ENCODE measurements at places on chromosomes 2 and 18.

GRCh38 chr2:239944694-239945551 is 80.2 kb downstream of the NDUFA10 start:
- peak; percentile 45 for DNase-seq

DNA sequence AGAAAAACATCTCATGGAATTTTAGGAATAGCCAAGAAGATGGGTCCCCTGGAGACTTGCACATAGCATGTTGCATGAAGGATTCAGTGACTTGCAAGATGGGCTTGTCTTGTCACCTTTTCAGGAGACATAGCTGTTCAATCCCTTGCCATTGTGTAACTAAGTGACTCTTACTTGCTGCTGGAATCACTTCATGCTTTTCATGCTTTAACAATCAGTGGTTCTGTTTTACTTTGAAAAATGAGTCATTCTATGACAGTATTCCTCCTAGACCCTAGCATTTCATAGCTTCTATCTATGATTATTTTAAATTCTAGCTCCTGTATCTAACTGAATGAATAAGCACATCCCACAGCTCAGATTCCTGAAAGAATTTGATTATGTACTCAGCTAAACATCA is 2.8 kb downstream of the KYNU start:
- no peak for DNase-seq

GRCh38 chr2:31221544-31221943 is 4.2 kb upstream of the CAPN14 start:
- DNase-seq = peak; percentile 47

- no peak for DNase-seq
Measured at GRCh38 chr2:236572482-236572881, 2.9 kb downstream of the ACKR3 start.

DNA sequence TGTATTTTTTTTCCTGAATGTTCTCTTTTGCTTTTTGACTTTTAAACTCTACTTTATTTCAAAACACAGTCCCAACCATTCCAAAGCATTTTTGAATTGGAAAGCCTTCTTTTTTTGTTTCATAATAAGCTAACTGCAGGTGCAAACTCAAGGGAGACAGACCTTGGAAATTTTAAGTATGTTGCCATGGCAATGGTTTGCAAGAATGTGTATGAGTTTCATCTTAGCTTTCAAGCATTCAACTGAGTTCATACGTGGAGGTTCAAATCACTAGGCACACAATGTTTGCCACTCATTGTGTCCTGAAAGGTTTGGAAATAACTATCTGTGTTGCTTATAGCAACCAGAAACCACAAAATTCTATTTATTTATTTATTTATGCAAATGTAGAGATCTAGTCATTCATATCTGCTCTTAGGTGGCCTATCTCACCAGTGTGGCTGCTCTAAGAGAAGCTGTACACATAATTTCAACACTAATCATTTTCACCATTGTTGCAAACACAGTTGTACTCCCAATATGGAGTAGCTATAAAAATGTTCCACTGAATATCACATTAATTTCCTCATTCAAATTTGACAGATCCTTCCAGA is 805.7 kb upstream of the FSHR start:
- no peak for DNase-seq

GRCh38 chr2:80111185-80111584 is 193.4 kb downstream of the LRRTM1 start:
- DNase-seq = no peak

GRCh38 chr2:126784045-126784444 is 114.6 kb upstream of the TEX51 start:
- DNase-seq = no peak

- no peak for DNase-seq
Measured at GRCh38 chr2:41199334-41199733, 747.4 kb upstream of the SLC8A1 start.

DNA sequence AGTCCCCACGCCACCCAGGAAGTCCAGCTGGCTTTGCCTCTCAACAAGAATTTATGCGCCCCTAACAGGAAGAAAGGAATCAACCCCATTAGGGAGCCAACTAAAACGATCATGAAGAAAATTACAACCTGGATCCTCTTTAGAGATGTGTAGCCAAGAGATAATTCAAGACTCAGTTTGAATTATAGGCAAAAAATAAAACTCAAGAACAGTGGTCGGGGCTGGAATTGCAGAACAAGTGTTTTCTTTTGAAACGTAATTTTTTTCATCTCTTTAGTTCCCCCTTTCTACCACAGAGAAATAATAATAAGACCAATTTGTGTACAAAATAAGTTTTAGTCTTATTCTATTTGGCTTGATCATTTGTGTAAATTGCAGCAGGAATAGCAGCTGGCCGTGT is 22.4 kb downstream of the PDCD1 start:
- no peak for DNase-seq

GRCh38 chr18:67300498-67300897 is 216.0 kb downstream of the DSEL start:
- DNase-seq = no peak

Measured in activated CD4-positive, alpha-beta T cell treated with anti-CD3 and anti-CD28 coated beads, Interleukin-2, Interleukin-4, amounts not matched to agents 100 ng/mL and 50 ng/mL, durations not matched to agents 16 hours and 8 hours (primary cell).